ENCODE measurements at places on chromosomes 3 and 15. TPM values are rescaled to one million over a fixed set of nuclear protein-coding genes. Genes with fewer than 3 reads are reported as not detected.

Gene THRB
- polyA plus RNA-seq = 0.83 TPM

Gene GRAMD1C
- polyA plus RNA-seq = 1.2 TPM

Gene PRRT3
- 1.9 TPM for polyA plus RNA-seq

Gene ERICH6
- not detected for polyA plus RNA-seq

Gene GHSR
- not detected for polyA plus RNA-seq

Gene RETNLB
- polyA plus RNA-seq = not detected

Gene GOLGA8O
- polyA plus RNA-seq = 0.56 TPM

Gene NEK10
- 2.5 TPM for polyA plus RNA-seq

Gene SLC28A2
- not detected for polyA plus RNA-seq

Gene NPAP1
- not detected for polyA plus RNA-seq

Gene IQCF5
- polyA plus RNA-seq = not detected

Gene GRIP2
- 0.18 TPM for polyA plus RNA-seq

Gene IL5RA
- not detected for polyA plus RNA-seq

Gene WDR49
- polyA plus RNA-seq = not detected

Gene ST3GAL6
- polyA plus RNA-seq = 0.06 TPM

Gene CAMKV
- polyA plus RNA-seq = not detected

Gene MYZAP
- polyA plus RNA-seq = 0.11 TPM

Gene DENND4A
- 5.1 TPM for polyA plus RNA-seq

Gene CP
- polyA plus RNA-seq = 0.07 TPM

Gene UBA3
- 71.8 TPM for polyA plus RNA-seq

Gene ZNF80
- not detected for polyA plus RNA-seq

Gene ONECUT1
- not detected for polyA plus RNA-seq

Gene DLL4
- polyA plus RNA-seq = 0.32 TPM

Gene UROC1
- polyA plus RNA-seq = not detected

Gene CTXN2
- not detected for polyA plus RNA-seq

Gene RGMA
- 0.34 TPM for polyA plus RNA-seq

Gene LRRC34
- polyA plus RNA-seq = 1.6 TPM

Gene HRG
- polyA plus RNA-seq = not detected

Gene LHFPL4
- not detected for polyA plus RNA-seq

Gene CHL1
- polyA plus RNA-seq = not detected

Gene SH2D7
- polyA plus RNA-seq = not detected

Gene CPLX3
- polyA plus RNA-seq = not detected

Gene USP19
- polyA plus RNA-seq = 32.9 TPM

Gene PYGO1
- 6.7 TPM for polyA plus RNA-seq

Gene PLCB2
- polyA plus RNA-seq = 0.22 TPM

Gene ECT2
- 30.9 TPM for polyA plus RNA-seq

Gene SCN11A
- 0.02 TPM for polyA plus RNA-seq

Gene TASOR
- 28.6 TPM for polyA plus RNA-seq

Gene MCCC1
- polyA plus RNA-seq = 12.5 TPM

Gene SLC12A1
- polyA plus RNA-seq = not detected

Gene SPINK8
- not detected for polyA plus RNA-seq

Gene FEZF2
- not detected for polyA plus RNA-seq

Gene A4GNT
- not detected for polyA plus RNA-seq

Gene FBXW12
- polyA plus RNA-seq = not detected

Gene DTX3L
- polyA plus RNA-seq = 3.5 TPM

Gene TMEM158
- 1.6 TPM for polyA plus RNA-seq

Gene GHRL
- polyA plus RNA-seq = not detected

Gene ADAMTS17
- not detected for polyA plus RNA-seq

Gene CNTN3
- polyA plus RNA-seq = 6.1 TPM

All from BJ (cell line).